ENCODE measurements at places on chromosomes 3 and 15. TPM values are rescaled to one million over a fixed set of nuclear protein-coding genes. Genes with fewer than 3 reads are reported as not detected.

DNA sequence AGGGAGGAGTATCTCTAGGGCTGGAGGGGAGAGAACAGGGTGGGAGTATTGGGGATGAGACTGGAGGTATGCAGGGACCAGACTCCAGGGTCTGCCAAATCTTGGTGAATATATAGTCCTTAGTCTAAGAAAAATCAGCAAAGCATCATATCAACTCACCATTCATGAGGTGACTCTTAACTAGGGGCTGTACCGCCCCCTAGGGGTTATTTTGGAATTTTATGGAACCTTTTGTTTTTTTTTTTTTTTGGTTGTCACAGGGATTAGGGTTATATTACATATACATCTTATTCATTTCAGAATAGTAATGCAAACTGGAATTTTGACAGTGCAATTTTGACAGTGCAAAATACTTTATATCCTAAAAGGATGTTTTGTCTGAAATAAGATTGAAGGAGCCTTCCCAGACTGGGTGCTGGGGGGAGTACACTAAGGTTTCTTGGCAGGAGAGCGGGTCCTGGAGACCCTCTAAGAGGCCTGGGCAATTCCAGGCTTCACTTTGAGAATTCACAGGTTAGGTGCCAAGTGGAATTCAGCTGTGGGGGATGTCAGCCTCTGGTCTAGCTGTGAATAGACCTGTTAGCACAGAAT, 7.5 kb downstream of the CMTM7 start:
- no peak for DNase-seq

DNA sequence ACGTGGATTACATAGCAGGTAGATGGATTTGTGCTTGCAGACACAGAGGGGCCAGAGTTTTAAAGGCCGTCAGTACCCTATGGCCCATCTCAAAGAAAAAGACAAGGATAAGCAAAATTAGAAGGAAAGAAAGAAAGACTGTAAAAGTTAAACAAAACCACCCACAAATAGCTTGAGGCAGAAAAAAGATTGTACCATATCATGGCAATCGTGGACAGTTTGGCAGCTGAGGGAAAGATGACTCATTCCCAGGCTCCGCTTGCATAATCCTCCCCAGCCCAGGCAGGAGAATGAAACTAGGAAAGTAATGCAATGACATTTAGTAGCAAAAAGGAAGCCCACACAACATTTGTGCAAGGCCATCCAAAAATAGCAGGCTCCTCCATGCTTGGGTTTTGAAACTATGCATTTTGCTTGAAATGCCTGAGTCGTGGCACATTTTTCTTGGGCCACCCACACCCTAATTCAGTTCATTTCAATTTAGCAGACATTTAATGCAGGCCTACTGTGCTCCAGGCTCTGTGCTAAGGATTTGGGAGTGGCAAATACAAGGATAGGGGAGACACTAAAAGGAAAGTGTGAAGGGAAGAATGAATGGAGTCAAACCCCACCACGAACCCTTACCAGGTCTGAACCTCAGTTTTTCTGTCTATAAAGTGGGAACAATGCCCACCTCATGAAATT, 40.9 kb upstream of the SMAD3 start:
- DNase-seq: peak; percentile 98

DNA sequence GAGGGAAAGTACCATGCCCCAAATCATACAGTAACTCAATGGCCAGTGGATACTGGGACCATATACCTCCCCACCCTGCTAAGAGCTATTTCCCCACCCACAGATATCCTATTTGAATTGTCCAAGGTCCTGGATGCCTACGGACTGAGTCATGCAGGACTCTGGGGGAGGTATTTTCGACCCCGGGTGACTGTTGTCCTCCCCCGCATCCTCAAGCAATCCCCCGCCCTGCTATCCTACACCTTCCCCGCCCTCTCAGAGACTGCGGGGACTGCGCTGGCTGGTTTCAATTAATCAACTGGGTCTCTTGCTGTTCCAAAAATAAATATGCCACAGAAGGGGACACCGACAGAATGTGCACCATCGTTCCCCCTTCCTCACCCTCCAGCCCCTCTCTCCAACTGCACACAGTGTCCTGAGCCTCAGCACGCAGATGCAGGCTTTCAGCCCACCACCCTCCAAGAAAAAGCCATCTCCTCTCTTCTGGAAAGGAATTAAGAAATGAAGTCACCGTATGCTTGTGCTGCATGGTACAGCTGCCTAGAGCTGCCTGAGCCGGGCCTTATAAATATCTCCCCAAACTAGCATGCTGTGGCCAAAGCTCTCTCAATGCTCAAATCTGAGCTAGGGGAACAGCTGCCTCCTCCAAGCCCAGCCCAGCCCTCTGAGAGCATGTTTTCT, 8.1 kb downstream of the CAV3 start:
- DNase-seq: peak; percentile 45

PIGZ gene
- polyA plus RNA-seq: 1.5 TPM

DNA sequence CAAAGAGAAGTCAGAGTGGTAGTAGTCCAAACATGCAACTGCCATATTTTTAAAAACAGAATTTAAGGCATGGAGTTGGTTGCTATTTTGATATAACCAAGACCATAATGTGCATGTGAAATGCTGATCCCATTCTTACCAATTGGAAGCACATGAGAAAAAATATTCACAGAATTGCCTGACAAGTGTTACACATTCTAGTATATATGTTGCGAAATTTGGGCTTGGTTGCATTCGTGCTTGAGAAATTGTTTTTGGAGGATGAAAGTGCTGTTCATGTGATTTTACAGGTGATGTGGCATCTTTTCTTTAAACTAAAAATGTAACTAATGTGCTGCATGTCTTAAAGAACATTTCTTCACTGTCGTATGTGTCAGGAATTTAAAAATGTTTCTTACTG, 199.7 kb downstream of the CHL1 start:
- DNase-seq: peak; percentile 5

NAALADL2 gene
- 8.8 TPM for polyA plus RNA-seq

GRCh38 chr3:170714562-170715535, 129.0 kb upstream of the SLC7A14 start:
- DNase-seq: peak; percentile 69

CACNA2D3 gene
- 0.37 TPM for polyA plus RNA-seq

DNA sequence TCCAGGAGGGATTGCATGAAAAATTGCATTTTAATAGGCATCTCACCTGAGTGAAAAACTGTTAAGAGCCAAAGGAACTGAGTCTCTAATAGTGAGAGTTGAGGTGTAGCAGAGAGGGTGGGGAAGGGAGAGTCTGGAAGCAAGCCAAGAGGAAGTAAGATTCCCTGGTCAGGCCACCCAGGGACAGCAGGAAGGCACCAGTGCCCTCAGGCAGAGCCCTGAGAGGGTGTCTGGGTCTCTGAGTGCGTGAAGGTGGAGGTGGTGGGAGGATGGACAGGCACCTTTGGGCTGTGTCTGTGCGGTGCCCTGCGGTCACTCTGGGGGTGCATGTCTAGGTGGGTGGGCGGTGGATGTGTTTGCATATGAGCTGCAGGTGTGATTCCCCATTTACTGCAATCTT, 300.4 kb upstream of the ROPN1 start:
- DNase-seq: no peak

GRCh38 chr3:33577173-33577572, 137.0 kb upstream of the UBP1 start:
- no peak for DNase-seq

GRCh38 chr15:89822951-89823711, 8.5 kb upstream of the ANPEP start:
- peak; percentile 38 for DNase-seq

- DNase-seq: no peak
These were observed 17.8 kb upstream of the MUC13 start for GRCh38 chr3:124952282-124952855.

RFT1 gene
- 25.2 TPM for polyA plus RNA-seq

TXNRD3 gene
- polyA plus RNA-seq: 4.9 TPM

DNA sequence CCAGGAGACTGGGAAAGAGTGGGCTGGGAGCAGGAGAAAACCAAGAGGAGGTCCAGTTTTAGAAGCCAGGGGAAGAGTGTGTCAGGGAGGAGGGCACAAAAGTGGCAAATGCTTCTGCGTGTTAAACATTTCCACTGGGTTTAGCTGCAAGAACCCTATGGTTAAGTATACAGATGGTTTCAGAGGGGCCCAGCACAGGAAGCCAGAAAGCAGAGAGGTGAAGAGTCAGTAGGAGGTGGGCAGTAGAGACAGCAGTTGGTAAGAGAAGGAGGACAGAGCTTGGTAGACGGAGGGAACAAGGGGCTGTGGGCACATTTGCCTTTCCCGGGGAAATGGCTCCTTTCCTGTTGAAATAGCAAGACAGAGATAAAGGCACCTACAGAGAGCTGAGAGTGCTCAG, 133.8 kb downstream of the EPHB1 start:
- no peak for DNase-seq

DNA sequence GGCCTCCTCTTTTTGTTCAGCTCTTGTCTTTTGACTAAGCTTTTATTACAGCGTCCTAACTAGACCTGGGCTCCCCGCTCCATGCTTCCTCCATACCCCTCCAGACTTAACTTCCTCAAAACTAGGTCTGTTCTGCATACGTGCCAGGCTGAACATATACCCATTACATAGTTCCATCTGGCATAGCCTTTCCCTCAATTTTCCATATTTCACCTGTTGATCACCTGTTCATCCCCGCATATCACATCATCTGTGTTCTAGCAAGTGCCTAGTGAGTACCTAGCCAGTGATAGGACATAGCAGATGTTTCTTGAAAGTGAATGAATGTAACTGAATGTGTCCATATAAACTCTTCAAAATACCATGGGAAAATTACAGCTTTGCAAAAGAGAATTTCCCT, 36.0 kb downstream of the PARP14 start:
- DNase-seq: no peak

- DNase-seq: no peak
These were observed 322.8 kb upstream of the TPRG1 start for GRCh38 chr3:188848947-188849346.
